Stimulated activated CD4-positive, alpha-beta T cell treated with anti-CD3 and anti-CD28 coated beads, Interleukin-2, amount 100 ng/mL, for 24 hours (primary cell): ENCODE measurements at places on chromosomes 12 and 14.
A peak's percentile ranks its signal among the peaks of the same experiment; 100 is the strongest.

- DNase-seq = no peak
Measured at GRCh38 chr12:25469368-25469767, 83.7 kb downstream of the LMNTD1 start.

DNA sequence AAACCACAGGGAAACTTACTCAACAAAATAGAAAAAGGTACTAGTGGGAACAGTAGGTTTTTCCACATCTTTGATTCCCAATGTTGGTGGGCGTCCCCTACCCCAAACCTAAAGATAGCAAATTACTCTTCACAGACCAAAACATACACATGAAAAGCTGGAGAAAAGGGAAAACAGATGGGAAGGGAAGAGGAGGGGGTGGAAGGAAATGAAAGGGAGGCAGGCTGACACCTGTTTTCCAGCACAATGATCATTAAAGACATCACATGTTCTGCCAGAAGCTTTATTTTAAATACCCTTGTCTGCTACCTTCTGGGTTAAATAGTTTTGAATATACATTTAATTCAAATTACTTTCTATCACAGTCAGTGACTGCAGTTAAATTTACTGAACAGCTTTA is 1617.9 kb upstream of the SEL1L start:
- no peak for DNase-seq

- no peak for DNase-seq
Measured at GRCh38 chr14:41302776-41303175, 303.9 kb upstream of the LRFN5 start.

- no peak for DNase-seq
Measured at GRCh38 chr12:47955059-47955458, 8.3 kb upstream of the TMEM106C start.

DNA sequence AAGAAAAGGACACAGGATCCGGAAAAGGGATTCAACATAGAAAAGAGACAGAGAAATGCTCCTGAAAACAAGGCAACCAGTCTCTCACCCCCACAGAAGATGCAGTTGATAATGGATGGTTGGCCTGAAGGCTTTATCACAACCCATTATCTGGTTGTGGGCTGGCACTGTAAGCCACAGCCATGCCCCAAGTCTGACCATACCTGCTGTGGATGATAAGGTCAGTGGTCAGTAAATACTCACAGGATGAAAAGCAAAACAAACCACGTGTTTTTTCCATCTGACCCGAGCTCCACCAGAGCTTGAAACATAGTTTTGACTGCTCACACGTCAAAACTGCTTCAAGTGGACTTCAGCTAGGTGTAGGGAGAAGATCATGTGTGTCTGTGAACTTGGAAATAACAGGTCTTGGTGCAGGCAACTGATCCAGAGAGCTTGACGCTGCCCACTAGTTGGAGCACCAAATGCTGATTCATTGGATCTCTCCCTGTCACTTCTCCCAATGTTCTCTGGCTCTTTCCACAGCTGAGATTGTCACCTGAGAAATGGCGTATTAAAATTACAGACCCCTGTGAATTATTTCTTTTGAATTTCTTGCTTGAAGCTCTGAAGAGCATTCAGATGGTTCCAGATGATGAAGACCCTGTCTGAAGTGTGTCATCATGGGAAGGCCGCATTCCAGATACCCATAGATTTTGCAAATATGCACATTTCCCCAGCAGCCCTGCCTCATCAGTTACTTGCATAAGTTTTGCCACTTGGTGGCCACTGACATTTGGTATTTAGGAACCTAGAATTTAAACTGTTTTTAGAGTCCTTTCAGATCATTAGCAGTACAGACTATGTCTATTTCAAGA is 8.5 kb downstream of the TMEM233 start:
- DNase-seq = no peak

DNA sequence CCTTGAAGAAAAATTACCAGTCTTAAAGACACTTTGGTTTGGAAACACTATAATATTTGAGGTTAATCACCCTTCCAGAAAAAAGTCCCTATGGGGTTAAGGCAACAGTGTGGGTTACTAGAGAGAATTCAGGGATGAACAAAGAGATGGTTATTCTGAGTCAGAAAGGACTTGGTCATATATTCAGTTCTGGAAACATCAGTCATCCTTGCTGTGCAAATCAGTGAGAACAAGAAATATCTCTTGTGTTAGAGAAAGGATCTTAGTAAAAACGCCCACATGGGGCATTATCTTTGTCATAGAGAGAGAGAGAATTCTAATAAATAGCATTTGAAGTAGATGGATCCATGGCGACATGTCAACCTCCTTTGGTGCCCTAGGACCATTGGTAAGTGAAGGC is 59.4 kb upstream of the E2F7 start:
- no peak for DNase-seq

DNA sequence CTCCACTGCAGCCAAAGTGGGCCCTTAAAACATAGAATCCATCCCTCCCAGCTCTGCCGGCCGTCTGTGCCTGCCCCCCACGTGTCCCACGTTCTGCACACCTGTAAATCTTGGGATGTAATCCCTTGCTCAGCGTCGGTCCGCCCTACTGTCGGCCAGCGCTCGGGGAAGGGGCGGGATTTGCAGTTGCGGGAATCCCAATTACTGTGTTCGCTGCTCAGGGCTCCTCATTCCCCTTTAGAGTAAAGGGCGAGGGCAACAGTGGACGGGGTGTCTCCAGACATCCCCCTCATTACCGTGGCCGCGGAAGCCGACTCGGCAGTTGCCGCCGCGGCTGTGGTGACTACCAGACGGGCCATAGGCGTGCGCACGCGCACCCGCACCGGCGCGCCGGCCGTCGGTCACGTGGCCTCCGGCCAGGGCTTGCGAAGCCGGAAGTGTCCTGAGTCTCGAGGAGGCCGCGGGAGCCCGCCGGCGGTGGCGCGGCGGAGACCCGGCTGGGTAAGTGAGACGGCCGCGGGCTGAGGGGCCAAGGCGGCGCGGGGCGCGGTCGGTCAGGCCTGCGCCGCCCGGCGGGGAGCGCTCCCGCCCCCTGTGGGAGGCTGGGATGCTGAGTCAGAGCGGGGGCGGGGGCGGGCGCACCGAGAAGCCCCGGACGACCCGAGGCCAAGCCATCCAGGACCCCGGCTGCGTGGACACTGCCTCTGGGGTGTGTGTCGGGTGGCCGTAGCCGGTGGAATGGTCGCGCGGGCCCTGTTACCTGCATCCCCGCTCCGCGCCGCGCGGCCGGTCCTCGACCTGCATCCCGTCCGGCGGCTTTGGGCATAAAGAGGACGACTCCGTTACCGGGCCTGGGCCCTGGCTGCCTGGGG is at the start of gene TBK1:
Gene TBK1, plus strand, starts transcription at position 434 of the 872 bp plus-strand sequence. CDS start 3,751 bp downstream, outside the sequence.
- peak; percentile 67 for DNase-seq

DNA sequence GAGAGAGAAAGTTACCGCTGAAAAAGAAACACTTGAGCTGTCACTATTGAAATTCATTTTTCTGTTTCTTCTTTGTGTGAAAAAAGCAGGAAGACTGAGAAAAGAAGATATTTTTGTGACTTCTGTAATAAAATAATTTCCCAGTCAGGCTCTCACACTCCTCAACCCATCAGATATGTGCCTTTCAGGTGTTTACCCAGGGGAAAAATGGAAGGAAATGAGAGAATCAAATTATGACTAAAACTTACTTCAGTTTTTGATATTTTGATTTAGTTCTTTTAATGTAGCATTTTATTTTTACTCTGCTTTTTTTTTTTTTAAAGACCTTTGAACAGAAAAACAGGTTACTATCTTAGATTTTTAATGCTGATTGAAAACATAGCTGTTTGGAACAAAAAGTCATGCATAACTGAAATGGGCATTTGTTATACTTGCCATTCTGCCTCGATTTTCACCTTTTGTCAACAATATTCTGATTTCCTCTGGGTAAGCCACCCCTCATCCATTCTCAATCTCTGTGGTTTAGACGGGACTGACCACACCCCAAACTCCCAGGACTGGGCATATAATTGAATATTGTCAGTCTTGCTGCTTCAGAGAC is 133.2 kb upstream of the KRR1 start:
- no peak for DNase-seq

DNA sequence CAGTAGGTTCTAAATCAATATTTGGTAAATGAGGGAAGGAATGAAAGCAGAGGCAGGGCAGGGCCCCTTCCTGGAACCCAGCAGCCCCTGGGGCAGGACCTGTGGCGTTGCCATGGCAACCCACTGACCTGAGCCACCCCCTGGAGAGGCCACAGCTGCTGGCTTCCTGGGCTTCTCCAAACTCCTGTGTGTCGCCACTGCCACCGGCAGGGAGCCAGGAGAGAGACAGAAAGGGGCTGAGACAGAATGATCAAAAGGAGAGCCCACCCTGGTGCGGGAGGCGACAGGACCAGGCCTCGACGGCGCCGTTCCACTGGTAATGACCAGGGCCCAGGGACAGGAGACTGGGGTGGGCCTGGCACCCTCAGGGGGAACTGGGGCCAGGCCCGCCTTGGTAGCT is 18.2 kb downstream of the RFX4 start:
- no peak for DNase-seq

GRCh38 chr12:31702047-31702446 is 26.8 kb downstream of the AMN1 start:
- no peak for DNase-seq

GRCh38 chr12:39451977-39452376 is 9.1 kb upstream of the KIF21A start:
- DNase-seq = no peak

DNA sequence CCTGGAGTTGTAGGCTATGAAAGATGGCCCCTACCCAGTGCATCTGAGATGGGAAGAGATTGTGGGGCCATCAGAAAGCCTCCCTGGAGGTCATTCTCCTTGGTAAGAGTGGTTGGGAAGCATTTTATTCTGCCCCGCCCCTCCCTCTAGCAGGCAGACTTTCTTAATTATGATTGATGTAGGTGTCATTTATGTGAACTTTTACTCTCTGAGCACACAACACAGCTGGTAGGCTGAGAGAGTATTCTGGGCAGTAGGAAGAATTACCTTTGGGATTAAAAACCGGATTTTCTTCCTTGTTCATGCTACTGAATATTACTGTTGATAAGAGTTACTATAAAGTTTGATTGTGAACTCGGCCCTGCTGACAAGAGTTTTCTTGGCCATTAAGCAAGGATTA is 266.8 kb downstream of the TTC6 start:
- no peak for DNase-seq

DNA sequence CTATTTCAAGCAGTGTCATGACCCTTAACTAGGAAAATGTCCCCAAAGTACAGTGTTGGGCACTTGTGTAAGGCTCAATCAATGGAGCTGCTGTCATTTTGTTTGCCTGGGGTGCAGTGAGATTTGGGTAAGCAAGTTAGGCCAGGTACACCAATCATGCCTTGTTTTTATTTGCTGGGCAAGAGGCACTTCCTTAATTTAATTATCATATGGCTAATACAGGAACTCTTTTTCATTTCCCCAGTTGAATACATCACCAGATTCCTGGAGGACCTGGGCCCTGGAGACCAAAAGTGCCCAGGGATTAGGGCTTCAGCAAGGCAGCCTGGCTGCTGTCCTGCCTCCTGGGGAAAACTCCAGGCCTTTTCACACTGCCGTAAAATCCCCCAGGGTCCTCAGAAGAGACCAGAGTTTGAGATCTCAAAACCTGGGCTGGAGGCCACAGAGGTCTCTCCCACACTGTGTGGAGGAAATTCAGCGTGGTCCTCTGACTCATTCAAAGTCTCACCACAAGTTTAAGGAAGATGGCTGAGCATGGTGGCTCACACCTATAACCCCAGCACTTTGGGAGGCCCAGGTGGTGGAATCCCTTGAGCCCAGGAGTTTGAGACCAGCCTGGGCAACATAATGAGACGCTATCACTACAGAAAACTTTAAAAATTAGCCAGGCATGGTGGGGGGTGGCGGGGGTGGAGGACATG is 28.4 kb upstream of the FOXN3 start:
- DNase-seq = peak; percentile 47

DNA sequence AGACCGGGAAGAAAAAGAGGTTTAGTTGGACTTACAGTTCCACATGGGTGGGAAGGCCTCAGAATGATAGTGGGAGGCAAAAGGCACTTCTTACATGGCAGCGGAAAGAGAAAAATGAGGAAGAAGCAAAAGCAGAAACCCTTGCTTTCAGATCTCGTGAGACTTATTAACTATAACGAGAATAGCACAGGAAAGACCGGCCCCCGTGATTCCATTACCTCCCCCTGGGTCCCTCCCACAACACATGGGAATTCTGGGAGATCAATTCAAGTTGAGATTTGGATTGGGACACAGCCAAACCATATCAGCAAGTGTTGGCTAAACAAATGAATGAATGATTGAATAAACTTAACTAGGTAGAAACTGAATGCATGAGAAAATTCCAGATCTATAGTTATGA is 85.3 kb upstream of the PARP11 start:
- DNase-seq = no peak

- no peak for DNase-seq
Measured at GRCh38 chr14:32197919-32198318, 3.9 kb upstream of the RNU6-7 start.

DNA sequence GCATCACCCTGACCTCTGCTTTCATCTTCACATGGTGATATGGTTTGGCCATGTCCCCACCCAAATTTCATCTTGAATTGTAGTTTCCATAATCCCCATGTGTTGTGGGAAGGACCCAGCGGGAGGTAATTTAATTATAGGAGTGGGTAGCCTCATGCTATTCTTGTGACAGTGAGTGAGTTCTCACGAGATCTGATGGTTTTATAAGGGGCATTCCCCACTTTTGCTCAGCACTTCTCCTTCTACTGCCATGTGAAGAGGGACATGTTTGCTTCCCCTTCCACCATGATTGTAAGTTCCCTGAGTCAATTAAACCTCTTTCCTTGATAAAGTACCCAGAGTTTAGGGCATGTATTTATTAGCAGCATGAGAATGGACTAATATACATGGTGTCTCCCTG is 38.2 kb downstream of the TMBIM6 start:
- DNase-seq = no peak

DNA sequence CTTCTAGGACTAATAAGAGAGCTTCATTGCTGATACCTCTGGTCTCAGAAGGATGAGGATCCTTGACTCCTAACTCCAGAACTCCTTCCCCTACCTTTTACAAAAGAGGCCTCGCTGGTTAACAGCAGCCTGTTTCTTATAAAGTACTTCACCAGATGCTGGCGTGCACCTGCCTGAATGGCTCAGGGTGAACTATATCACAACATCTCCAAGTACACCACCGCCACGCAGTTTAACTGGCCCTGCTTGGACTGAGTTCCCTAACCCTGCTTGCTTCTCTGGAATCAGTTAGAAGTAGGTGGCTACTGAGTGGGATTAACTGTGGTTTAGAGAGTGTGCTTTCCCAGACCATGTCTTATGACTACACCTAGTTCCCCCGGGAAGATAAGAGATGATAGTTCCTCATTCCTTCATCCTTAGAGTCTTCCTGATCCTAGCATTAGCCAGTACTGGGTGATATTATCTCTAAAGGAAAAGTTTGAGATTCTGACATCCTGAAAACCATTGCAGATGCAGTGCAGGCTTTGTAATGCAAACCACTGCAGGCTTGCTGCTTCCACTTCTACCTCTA is 3.0 kb downstream of the FOXJ2 start:
- no peak for DNase-seq

GRCh38 chr14:25884657-25885056 is 713.2 kb downstream of the NOVA1 start:
- no peak for DNase-seq
